ENCODE measurements at places on chromosomes 3 and 15.

GRCh38 chr3:46090161-46090591 is 62.9 kb upstream of the XCR1 start:
- DNase-seq = no peak

DNA sequence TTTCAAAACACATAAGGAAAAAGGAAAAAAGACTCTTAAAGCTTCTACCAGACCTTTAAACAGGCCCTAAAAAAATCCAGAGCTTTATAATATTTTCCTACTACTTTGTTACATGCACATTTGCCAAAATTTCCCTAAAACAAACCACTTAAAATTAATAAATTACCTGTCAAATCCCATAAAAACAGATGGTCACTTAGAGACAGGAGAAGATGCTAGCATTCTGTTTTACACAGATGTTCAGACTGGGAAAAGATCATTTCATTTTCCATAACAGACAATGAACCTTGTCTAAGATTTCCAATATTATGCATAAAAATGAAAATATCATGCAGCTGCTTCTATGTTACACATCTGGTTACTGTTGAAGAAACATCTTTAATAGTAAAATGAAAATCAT is 66.6 kb downstream of the SUCLG2 start:
- no peak for DNase-seq

DNA sequence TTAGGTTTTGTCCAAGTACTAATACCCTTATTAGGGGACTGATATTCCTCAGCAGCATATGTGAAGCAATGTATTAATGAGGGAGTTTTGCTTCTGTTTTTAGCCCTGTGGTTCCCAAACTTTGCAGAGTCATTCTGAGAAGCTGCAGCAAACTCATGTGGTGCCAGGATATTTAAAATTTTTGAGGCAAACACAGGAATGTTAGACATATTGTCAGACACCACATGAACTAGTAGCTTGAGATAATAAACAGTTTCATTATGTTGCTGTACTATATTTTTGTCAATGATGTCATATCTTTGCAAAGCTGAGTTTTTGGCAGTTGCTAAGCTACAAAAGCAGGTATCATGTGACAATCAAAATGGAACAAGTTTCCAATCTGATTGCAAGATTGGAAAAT is 36.6 kb downstream of the ATP6V1A start:
- DNase-seq = no peak

GRCh38 chr15:90036806-90037510 is 35.8 kb downstream of the ZNF710 start:
- no peak for DNase-seq

DNA sequence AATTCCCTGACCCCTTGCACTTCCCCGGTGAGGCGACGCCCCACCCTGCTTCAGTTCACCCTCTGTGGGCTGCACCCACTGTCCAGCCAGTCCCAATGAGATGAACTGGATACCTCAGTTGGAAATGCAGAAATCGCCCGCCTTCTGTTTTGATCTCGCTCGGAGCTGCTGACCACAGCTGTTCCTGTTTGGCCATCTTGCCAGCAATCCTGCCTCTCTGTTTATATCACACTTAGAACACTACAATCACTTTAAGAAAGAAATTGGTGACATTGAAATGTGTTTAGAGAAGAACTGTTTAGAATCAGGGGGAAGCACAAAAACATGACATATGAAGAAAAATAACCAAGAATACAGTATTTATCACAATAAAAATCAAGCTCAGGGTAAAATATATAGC is 127.5 kb upstream of the SUCLG2 start:
- DNase-seq = no peak

DNA sequence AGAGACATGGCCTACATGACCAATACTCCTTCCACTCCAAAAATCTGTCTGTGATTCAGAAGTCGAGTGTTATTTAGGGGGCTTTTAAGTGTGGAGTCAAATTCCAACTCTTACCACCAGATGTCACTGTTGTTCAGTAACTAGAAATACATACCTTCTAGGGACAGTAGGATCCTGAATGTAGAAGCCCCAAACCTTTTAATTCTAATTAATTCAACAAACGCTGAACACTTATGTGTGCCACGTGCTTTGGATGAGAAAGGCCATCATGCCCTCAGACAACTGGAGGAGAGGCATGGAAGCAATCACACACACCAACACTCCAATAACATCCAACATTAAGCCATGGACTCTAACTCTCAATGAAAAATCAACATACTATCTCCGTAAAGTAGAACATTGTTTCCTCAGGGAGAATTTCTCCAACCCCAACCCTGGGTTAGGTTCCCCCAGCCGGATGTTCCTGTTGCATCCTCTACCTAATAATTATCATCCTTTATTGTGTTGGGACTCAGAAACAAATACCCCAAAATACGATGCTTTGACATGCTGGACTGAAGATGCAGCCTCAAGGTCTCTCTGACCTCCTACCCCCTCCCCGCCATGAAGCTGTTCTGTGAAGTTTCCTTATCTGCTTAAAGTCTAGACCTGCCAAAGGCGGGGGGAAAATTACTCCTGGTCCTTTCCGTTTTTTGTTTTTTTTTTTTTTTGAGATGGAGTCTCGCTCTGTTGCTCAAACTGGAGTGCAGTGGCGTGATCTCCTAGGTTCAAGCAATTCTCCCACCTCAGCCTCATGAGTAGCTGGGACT is 8.0 kb upstream of the CCDC13 start:
- DNase-seq = peak; percentile 76

DNA sequence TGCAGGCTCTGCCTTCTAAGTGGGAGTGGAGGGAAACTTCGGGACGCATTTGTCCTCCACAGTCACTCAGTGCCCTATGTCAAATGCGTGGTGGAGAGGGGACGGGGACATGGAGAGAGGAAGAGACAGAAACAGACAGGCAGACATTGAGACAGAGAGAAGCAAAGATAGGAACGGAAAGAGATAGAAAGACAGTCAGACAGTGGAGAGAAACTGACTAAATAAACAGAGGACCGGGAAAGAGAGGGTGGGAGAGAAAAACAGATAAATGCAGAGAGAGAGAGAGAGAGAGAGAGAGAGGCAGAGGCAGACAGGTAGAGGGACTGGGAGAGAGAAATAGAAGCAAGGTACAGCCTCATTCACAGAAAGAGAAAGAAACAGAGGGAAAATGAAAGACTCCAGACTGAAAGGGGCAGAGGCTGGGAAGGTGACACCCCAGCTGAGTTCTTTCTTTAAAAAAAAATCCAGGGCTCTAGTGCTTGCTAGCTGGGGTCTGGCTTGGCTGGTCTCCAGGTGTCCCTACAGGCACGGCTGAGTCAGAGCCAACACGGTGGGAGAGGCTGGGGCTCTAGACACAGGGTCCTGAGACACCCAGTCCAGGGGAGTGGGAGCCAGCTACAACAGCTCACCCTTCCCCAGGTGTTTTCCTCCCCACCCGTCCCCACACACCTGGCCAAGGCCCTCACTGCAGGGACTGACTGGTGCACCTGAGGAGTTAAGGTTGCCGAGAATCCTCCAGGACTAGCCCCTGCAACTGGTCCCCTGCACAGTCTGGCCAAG is 506.1 kb upstream of the PROK2 start:
- DNase-seq = no peak

DNA sequence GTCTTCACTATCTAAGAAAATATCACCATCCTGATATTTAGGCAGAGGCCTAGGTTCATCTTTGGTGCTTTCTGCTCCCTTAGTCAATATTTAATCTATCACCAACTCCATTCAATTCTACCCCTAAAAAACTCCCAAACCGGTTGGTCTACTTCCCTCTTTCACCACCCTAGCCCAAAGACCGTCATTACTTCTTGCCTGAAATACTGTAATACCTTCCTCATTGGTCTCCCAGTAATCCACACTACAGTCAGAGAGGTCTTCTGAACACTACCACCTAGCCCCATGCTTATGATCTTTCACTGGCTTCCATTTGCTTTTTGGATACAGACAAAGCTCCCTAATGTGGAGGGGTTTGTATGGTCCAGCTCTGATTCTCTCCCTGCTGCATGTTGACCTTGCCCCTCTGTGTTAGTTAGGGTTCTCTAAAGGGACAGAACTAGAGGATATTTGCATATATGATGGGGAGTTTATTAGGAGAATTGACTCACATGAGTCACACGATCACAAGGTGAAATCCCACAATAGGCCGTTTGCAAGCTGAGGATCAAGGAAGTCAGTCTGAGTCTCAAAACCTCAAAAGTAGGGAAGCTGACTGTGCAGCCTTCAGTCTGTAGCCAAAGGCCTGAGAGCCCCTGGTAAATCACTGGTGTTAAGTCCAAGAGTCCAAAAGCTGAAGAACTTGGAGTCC is 36.4 kb upstream of the ATP2C1 start:
- no peak for DNase-seq

GRCh38 chr3:106485802-106486201 is 617.0 kb upstream of the CBLB start:
- DNase-seq = no peak

DNA sequence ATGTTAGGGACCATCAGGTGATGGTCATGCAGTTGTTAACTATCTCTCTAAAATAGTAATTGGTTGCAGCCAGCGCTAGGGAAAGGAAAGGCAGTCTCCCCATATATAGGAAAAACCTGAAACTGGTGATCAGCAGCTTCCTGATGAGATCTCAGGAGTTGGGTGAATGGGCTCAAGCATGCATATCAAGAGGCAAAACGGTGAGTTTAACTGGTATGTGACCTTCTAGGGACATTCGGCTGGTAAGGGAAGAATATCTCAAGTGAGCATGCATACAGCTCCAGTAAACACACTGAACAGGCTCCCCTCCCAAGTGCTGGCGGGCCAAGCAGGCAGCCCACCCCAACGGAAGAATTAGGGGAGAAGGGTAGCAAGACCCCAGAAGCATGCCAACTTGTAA is 49.3 kb upstream of the ROBO2 start:
- DNase-seq = no peak

GRCh38 chr3:115245438-115245837 is 98.3 kb upstream of the ZBTB20 start:
- DNase-seq = no peak

DNA sequence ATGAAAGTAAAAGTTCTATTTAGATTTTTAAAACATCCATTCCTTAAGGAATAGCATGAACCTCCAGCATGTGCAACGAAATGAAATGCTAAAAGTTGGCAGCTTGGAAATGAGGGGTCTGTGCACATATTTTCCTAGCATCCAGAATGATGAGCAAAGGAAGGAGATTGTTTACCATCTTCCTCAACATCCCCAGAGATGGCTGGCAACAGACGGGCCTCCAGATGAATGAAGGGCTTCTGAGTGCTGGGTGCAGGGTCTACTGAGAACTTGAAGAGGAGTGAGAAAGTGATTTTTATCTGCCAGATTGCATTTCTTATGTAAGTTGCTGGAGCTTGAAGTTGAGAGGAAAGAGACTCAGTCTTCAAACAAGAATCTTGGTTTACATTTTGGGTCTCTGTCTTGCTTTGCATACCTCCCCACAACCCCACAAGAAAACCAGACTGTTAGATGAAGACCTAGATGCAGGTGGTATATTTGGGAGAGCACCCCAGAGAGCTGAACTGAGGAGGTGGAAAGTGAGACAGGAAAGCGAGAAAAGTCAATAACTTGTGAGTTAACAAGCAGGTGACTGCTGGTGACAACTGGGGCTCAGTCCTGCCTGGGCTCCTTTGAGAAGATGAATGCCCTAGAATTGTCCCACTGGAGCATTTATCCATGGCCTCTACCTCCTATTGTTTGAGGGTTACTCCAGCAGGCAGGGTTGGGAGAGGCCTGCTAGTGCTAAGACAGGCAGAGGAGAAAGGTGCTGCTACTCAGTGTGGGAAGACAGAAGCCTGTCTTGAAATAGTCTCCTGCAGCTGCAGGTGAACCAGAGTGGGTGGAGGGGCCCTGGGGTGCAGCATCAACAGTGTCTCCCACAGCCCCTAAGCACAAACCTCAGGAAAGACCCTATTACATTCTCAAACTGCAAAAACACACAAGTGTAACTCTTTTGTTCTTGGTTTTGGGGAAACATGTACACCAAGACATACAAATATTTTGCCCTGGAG is 10.5 kb upstream of the CCK start:
- no peak for DNase-seq

GRCh38 chr15:69590932-69591524 is 138.4 kb downstream of the RPLP1 start:
- no peak for DNase-seq

DNA sequence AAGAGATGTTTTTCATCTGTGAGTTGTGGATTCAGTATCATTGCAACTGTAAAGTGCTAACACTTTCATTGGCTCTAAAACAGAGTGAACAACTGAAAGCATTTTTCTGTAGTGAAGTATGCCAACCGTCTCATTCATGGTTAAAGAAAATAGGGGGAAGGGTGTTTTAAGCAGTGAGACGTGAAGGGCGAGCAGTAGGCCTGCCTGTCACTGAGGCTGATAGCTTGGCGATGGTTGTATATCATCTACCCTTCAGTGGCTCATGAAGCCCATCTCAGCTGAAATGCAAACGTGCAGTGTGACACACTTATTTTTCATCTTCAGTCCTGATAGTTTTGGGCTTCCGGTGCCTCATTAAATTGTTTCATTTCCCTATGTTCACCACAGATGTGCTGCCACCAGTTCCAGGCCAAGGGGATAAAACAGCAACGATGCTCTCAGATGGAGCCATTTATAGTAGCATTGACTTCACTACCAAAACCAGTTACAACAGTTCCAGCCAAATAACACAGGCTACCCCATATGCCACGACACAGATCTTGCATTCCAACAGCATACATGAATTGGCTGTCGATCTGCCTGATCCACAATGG is 562.0 kb downstream of the ROBO2 start:
- no peak for DNase-seq

GRCh38 chr15:85000937-85001336 is 19.3 kb downstream of the PDE8A start:
- no peak for DNase-seq

- no peak for DNase-seq
Measured at GRCh38 chr15:49223536-49224274, 53.7 kb downstream of the GALK2 start.

GRCh38 chr3:46406443-46406787 is 451 bp downstream of the CCR5AS start:
- no peak for DNase-seq

GRCh38 chr3:183898028-183898431 is 13.3 kb upstream of the PARL start:
- peak; percentile 55 for DNase-seq

- peak; percentile 49 for DNase-seq
Measured at GRCh38 chr3:166837535-166837934, 542.6 kb downstream of the ZBBX start.

DNA sequence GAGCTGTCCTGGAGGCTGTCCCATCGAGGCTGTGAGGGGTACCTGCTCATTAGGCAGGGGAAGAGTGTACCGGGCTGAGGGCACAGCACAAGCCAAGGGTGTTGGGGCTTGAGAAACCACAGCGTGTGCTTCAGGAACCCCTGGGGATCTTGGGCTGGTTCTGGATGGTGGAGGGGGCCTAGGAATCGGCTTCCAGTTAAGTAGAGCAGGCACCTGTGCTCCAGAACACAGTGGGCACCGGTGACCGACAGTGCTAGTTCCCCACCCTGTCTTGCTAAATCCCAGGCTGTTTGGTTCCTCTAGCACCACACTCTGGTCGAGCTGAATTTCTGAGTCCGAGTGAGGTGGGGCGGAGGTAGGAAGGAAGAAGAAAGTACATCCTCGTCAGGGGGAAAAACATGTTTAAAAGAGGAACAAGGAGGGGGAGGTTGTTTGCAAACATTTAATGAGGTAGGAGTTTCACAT is 29.1 kb downstream of the SLC6A6 start:
- DNase-seq = peak; percentile 78

- no peak for DNase-seq
Measured at GRCh38 chr3:84974347-84974746, 15.6 kb downstream of the CADM2 start.
